ENCODE measurements at places on chromosomes 16 and 17.

DNA sequence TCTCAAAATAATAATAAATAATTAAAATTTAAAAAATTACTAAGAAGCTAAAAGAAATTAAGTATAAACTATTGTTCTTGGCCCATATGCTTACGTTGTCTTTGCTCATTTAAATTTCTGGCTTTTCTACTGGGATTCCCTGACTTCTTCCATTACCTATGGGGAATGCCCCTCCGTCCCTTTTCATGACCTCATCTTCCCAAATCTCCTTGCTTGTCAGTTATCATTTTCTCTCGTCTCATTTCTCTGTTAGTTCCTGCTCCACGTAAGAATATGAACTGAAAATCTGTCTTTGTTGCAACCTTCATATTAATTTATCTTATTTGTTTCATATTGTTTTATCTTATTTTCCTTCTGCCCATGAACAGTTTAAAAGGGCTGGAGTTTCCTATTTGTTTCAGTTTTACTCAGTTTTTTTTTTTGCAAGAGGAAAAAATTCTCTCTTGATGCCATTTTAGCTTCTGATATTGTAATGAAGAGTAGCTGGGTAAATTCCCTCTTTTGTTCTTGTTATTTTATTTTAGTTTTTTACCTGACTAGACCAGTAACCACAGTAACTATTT is 2.5 kb upstream of the DNAJA2 start:
- DNase-seq, result no peak

DNA sequence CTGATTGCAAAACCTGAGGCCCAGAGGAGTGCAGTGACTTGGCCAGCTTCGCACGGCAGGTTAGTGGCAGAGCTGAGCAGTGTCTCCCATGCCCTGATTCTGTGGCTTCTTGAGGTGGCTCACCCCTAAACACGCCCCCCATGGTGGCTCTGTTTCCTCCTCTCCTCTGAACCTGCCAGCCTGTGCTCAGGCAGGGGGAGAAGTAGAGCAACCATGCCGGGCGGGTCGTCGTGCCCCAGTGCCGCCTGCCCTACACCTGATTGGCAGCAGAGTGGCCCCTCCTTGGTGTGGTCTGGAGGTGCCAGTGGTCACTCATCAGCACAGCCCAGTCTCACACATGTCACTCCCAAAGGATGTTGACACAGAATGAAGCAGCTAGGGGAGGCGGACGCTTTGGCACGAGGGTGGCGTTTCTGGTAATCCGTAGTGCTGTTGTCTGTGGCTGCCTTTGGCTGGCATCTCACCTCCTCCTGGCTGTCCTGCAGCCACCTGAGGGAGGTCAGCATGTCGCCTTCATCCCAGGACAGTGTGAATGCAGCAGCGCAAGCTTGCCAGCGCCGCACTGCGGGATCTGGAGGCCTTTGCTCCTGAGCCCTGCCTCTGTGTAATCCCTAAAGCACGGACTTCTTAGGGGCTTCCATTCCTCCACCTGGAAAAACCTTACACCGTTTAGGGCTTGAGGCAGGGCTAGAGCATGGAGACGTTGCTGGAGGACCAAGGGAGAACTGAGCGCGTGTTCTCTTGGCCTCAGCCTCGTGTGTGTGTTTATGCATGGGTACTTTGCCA is 294.7 kb downstream of the SEC14L1 start:
- no peak for DNase-seq

- DNase-seq, result peak; percentile 80
These were observed 99.7 kb downstream of the VPS53 start for GRCh38 chr17:614653-615546.

DNA sequence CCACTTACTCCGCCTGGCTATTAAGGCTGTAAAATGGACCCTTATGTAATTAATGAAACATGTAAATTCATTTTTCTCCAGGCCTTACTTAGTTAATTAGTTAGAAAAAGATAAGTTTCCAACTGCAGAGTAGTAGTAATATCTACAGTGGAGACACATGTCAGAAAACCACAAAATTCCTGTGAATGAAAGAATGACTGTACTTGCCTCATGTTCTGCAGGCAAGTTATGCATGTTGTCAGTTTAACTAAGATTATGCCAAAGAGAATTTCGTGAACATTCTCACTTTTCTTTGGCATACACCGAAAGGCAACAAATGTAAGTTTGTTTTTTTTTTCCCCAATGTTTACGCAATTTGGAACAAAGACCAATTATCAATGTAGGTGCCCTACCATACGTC is 16.8 kb upstream of the CCL1 start:
- no peak for DNase-seq

GRCh38 chr17:6721744-6722143 is 8.6 kb upstream of the SLC13A5 start:
- DNase-seq, result no peak

DNA sequence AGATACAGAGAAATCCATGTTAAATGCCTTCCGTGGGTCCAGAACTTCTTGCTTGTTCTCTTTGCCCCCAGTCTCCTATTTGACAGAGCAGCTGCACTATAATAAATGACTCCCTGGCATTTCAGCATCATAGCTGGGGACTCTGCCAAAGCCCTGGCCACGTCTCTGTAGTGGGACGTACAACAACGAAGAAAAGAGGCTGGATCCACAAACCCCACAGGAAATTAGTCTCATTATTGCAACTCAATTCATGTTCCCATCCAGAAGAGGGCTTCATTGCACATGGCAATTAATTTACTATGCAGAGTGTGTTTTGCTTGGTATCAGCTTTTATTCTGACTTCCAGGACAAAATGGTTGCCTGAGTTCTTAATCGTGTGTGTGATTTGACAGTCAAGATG is 121.3 kb downstream of the CDH13 start:
- DNase-seq, result no peak

DNA sequence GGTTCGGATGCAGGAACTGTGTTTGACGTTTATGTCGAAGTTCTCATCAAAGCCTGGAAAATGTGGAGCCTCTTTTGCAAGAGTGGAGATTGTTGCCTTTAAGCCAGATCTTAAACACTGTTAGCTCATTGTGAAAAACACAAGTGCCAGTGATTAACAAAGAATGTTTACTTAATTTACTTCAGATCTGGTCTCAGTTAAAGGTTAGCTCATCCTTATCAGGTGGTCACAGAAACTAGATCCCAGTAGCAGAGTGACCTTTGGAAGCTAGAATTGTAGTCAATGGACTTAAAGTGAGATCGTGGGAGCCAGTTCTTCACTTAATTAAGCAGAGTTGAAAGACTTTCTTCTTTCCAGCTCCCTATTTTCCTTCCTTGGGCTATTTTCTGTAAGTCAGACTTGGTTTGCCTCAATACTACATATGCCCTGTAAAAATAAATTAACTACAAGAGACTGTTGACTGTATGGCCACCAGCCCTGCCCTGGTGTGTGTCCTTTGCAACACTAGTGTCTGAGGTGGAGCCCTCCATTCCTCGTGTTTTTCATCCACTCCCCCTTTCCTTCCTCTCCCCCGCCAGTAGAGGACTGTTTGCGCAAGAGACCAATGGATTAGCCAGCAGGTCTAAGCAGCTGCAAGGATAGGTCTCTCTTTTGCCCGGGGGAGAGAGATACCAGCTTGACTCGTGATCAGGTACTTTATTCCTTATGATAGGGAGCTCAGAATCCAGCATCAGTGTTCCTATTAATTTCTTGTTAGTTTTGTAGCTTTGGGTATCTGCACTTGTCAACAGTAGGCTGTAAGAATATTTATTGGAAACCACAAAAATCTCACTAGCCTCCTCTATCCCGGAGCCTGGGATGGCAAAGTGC is 20.2 kb downstream of the FBXO39 start:
- no peak for DNase-seq

- no peak for DNase-seq
These were observed 38.2 kb downstream of the PLCG2 start for GRCh38 chr16:81817296-81817695.

- no peak for DNase-seq
These were observed 14.8 kb downstream of the RFWD3 start for GRCh38 chr16:74651841-74652240.

GRCh38 chr16:75193730-75194444 is 13.1 kb downstream of the CTRB2 start:
- no peak for DNase-seq

Measured in EL (cell line).